ENCODE measurements at places on chromosomes 13 and 19. TPM values are rescaled to one million over a fixed set of nuclear protein-coding genes. Genes with fewer than 3 reads are reported as not detected.
A peak's percentile ranks its signal among the peaks of the same experiment; 100 is the strongest.

DNA sequence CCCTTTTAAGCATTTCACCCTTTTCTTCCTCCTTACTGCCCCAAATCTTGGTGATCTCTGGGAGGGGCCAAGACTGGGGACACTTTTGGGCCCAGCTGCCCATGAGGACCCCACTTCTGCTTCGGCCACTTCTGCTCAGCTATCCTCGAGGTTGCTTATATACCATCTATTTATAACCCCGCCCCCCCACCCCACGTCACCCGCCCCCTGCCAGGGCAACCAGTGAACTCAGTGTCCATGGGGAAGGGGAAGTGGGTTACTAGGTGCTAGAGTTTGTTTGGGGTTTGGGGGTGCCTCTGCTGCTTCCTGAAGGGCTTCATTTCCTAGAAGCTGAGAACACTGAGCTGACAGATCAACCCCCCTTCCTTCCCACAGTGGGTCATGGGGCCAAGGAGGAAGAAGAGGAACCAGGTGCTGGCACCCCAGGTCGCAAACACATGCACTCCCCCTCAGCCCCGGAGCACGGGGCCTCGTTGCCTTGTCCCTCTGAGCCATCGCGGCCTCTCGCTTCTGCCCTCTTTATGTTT is 6.1 kb upstream of the ADGRE5 start:
- DNase-seq, result no peak

- no peak for DNase-seq
These were observed 110.7 kb upstream of the SPRY2 start for GRCh38 chr13:80451641-80452040.

DNA sequence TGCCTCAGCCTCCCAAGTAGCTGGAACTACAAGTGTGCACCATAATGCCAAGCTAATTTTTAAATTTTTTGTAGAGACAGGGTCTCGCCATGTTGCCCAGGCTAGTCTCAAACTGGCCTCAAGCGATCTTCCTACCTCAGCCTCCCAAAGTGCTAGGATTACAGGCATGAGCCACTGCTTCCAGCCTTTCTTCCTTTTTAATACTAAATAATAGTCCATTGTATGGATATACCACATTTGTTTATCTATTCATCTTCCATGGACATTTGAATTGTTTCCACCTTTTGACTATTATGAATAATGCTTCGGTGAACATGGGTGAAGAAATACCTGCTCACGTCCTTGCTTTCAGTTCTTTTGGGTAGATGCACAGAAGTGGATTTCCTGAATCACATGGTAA is 24.4 kb downstream of the GARRE1 start:
- DNase-seq, result no peak

DNA sequence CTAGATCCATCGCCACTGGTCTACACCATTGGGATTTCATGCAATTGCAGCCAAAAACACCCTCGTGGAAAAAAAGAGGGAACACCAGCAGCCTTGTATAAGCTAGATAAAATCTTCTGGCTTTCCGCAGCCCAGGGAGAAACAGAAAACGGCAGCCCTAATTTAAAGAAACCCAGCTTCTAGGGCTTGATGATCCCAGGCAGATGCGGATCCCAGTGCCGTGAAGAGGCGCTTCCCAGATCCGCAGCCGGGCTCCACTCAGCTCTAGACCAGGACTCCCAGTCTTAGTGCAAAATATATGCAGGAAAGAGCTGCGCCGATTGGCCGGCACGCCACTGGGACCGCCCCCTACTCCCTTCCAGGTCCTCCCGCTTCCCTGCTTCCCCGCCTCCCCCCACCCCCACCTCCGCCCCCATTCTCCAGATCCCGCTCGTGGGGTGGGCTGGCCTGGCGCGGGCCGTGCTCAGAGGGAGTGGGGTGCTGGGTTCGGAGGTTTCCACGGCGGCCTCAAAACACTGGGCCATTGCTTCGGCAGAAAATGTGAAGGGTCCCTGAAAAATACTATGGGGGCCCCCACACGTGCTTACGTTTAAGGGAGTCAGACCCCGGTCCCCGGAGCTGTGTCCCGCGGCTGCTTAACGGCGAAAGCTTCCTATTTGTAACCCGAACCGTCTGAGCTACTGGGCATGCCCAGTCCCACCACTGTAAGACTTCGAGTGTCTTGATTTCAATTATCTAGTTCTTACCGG is 63.1 kb downstream of the SERP2 start:
- DNase-seq, result peak; percentile 93

GRCh38 chr19:7928741-7929701 is 3.1 kb upstream of the CTXN1 start:
- peak; percentile 78 for DNase-seq

GRCh38 chr19:18422530-18423191 is 3.5 kb downstream of the SSBP4 start:
- DNase-seq, result no peak

DNA sequence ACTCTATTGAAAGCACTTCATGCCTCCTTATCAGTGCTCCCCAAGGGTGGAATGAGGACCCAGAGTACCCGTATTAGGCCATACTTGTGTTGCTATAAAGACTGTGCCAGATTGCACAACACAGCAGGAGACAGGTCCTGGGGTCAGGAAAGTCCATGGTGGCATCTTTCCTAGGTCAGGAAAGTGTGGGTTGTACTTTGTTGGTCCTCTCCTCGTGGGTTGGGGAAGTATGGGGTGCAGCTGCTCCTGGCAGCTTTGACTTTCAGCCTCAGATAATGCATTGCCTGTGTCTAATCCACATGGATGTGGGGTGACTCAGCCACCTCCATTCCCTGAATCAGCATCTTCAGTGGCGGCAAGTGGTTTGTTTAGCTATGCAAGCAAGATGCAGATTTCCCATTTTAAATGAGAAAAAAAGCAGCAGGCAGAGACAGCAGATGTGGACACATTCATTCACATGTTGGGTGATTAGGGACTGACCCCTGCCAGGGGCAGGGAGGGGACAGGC is 8.4 kb upstream of the CYP2B6 start:
- peak; percentile 51 for DNase-seq

- DNase-seq, result no peak
These were observed 44.2 kb upstream of the PSG2 start for GRCh38 chr19:43126720-43127119.

DNA sequence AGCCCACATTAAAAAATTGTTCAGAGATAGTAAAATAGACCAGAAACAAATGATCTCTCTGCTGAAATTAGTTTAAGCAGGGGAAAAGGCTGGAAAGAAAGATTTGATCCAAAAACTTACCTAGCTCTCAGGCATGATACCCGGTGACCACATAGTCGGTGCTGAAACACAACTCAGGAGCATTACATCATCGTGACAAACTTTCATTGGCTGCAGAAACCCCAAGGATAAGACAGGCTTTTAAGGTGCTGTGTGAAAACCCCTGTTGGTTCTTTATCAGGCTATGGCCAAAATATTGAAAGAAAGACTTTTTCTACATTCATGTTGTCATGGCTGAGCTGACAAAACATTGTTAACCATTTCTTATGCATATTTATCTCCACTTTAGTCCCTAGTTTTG is 171.7 kb upstream of the KLF12 start:
- no peak for DNase-seq

DNA sequence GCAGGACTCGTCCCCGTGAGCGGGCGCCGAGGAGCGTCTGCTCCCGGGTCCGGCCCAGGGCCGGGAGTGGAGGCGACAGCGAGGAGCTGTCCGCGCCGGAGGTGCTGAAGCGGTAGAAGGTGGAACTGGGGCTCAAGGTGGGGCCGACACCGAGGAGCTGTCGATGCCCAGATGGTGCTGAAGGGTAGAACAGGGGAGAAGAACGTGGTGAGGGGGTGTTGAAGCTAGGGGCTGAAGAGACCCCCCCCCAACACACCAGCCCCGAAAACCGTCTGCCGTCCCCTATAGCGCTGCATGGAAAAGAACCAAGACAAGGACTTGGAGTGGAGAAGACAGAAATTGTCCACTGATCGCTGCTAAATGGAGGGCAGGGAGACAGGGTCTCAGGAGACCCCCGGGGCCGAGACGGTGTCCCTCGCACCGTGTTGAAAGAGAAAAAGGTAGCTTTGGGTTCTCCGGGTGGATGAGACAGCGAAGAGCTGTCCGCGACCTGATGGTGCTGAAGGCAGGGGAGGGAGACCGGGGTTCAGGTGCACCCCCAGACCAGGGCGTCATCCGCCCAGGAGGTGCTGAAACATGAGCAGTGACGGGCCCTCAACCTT is 7.1 kb upstream of the PDE4C start:
- no peak for DNase-seq

GRCh38 chr13:40388617-40389016 is 277.8 kb downstream of the FOXO1 start:
- DNase-seq, result no peak

DNA sequence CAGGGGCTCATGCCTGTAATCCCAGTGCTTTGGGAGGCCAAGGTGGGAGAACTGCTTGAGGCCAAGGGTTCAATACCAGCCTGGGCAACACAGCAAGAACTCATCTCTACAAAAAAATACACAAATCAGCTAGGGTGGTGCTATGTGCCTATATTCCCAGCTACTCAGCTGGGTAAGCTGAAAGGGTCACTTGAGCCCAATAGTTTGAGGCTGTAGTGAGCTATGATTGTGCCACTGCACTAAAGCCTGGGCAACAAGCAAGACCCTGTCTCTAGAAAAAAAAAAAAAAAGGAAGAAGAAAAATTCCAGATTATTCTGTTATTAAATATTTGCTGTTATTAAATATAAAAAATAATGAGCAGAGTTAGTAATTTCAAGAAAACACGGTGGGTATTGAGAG is 131.1 kb downstream of the RGCC start:
- no peak for DNase-seq

DNA sequence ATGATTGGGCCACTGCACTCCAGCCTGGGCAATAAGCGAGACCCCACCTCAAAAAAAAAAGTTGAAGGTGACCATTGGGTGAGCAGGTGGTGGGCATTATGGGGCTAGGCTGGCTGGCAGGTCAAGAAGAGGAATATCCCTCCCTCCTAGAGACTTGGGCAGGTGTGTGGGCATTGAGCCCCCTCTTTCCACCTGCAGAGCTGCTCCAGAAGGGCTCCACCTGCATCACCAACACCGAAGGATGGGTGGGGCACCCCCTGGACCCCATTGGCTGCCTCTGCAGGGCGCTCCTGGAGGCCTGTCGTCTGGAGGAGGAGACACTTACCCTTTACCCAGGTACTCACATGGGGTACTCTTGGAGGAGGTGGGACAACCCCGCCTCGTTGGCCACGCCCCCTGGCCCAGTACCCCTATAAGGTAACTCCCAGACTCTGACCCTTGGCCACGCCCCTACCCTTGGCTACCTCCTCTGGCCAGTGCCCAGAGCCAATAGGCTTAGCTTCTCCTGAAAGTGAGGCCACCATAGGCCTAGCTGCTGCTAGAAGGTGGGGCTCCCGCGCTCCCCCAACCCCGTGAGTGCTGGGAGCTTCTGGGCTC is 21.9 kb downstream of the ZSWIM4 start:
- DNase-seq, result no peak

DNA sequence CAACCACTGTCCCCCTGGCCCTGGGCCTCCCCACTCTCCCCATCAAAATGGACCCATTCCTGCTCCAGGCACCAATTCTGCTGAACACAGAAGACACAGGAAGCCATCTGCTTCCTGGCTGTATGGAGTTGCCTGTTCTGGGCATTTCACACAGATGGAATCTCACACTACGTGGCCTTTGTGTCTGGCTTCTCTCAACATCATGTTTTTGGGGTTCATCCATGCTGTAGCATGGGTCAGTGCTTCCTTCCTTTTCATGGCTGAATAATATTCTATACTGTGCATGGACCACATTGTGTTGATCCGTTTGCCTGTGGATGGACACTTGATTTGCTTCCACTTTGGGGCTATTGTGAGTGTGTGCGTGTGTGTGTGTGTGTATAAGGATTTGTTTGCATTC is 15.0 kb upstream of the KLF2 start:
- no peak for DNase-seq

- DNase-seq, result no peak
These were observed 14.6 kb downstream of the CBLC start for GRCh38 chr19:44792281-44792680.

- no peak for DNase-seq
These were observed 51.8 kb upstream of the ZNF681 start for GRCh38 chr19:23810496-23810895.

DNA sequence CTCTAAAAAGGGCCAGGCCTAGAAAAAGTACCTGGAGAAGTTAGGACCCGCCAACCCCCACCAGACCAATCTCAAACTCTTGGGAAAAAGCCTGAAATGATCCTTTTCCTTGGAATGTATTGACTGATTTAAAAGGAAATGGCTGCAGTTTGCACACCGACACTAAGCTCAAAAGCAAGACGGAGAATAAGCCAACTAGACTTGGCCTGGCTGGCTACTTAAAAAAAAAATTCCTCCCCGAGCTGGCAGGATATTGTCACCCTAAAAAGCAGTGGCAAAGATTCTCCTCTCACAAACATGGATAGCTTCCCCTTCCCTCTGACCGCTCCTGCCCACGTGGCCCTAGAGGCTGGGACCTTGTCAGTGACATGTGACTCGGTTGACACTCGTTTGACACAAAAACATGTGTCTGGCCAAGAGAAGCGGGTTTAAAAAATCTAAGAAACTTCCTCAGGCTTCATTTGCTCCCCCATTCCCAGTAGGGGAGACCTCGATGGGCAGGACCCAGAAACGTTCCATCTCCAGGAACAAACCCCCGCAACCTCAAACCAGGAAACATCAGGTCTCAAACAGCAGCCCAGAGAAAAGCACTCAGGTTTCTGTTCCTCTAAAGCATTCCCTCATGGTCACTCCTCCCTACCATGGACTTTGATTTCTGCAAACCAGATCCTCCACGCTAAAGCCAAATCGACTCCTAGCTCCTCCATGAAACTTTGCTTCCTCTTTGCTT is 1.3 kb downstream of the RFX1 start:
- no peak for DNase-seq

PROZ gene
- total RNA-seq, result not detected

EPSTI1 gene
- total RNA-seq, result 6.3 TPM

RCBTB2 gene
- 21.0 TPM for total RNA-seq

PEPD gene
- 58.5 TPM for total RNA-seq

ZNF132 gene
- 5.7 TPM for total RNA-seq

MEIS3 gene
- 6.7 TPM for total RNA-seq

SIAH3 gene
- not detected for total RNA-seq

SLC25A15 gene
- 32.9 TPM for total RNA-seq

CYP2A7 gene
- total RNA-seq, result not detected

PSG7 gene
- not detected for total RNA-seq

NANOS2 gene
- total RNA-seq, result not detected

DAND5 gene
- total RNA-seq, result not detected

TSSK6 gene
- 2.4 TPM for total RNA-seq

PIK3R2 gene
- 21.2 TPM for total RNA-seq

Data from LHCN-M2 (cell line).